ENCODE measurements at places on chromosomes 7 and 10.

DNA sequence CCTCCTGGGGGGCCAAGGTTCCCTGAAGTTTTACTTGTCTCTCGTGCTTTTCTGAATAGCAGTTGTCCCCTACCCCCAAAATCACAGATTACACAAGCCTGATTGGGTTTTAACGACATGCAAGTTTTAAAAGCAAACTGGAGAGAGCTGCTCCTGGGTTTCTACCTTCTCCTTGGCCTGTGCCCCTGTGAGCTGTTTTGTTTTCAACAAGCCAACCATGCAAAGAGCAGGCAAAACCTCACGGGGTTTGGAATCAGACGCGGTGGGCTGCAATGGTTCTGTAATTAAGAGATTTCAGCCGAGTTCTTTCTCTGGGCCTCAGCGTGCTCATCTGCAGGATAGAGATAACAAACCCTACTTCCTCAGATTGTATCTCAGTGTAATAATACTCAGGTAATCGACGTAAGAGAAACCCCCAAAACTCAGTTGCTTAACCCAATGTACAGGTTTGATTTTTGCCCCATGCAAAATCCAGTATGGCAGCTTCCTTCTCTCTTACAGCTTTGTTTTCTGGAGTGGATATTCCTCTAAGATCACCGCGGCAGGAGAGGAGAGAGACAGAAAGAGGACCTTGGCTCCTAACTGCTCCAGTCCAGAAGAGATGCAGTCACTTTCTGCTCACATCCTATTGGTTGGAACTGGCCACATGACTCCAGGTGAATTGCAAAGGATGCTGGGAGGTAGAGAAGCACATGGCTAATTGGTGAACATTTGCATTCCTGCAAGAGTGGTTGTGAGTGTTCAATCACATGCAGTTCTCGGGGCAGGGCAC lies 42.0 kb downstream of the MYL10 start:
- no peak for DNase-seq

DNA sequence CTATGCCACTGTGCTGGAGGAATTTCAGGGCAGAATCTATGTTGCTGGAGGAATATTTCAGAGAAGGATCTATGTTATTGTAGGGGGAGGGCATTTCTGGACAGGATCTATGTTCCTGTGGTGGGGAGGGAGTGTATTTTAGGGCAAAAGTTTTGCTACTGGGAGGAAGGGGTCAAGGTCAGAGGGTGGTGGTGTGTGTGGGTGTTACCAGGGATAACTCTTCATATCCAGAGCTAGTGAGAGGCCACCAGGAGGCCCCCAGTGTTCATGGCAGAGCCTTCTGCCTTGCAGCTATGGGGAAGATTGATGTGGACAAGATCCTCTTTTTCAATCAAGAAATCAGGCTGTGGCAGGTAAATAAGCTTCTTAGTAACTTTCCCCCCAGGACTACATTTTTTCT lies 2.0 kb upstream of the STRA8 start:
- no peak for DNase-seq

DNA sequence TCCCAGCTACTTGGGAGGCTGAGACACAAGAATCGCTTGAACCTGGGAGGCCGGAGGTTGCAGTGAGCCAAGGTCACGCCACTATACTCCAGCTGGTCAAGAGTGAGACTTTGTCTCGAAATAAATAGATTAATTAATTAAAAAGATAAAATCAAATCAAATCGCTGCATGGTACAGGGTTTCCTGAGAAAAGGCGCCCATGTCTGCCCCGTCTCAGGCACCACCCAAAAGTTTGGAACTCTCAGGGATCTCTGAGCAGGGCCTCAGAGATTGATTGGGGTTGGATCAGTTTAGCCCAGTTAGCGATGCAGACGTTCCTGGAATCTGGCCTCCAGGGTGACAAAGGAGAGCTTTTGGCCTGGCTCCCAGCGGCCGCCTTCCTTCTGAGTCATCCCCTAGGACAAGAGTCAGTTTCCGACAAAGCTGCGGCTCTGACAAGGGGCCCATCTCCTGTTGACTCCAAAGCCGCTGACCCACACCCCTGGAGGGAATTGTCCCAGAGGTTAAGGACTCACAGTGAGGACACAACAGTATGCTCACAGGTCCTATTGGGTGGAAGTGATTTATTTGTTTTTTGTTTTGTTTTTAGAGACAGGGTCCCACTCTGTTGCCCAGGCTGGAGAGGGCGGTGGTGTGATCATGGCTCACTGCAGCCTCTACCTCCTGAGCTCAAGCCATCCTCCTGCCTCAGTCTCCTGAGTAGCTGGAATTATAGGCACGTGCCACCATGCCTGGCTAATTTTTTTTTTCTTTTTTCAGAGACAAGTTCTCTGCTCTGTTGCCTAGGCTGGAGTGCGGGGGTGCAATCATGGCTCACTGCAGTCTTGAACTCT lies 6.8 kb downstream of the ORAI2 start:
- no peak for DNase-seq

GRCh38 chr10:13146379-13146778 lies 15.0 kb upstream of the MCM10 start:
- no peak for DNase-seq

DNA sequence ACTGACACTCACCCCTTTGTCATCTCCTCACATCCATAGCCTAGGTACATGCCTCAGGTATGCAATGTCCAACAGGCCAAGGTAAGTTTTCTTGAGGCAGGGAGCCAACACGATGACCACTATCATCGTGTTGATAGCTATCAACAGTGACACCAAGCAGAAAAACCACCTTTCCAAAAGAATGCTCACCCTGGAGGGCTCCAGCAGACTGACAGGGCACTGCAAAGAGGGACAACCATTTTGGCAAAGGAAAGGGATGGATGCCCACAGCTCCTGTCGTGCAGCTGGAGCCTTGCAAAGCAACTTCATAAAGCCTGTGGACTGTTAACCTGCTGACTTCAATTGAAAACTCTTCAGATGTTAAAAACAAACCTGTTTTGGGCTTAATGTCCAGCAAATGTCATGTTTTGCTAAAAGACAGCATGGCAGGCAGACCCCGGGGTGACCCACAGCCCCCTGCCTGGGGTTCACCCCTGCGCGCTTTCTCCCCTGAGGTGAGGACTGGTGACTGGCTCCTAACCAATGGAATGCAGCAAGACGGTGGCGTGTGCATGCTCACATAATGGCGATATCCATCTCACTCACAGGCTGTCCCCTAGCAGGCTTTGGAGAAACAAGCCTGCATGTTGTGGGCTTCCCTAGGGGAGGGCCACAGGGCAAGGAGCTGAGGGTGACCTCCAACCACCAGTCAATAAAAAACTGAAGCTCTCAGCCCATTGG lies 293.8 kb downstream of the TCERG1L start:
- no peak for DNase-seq

DNA sequence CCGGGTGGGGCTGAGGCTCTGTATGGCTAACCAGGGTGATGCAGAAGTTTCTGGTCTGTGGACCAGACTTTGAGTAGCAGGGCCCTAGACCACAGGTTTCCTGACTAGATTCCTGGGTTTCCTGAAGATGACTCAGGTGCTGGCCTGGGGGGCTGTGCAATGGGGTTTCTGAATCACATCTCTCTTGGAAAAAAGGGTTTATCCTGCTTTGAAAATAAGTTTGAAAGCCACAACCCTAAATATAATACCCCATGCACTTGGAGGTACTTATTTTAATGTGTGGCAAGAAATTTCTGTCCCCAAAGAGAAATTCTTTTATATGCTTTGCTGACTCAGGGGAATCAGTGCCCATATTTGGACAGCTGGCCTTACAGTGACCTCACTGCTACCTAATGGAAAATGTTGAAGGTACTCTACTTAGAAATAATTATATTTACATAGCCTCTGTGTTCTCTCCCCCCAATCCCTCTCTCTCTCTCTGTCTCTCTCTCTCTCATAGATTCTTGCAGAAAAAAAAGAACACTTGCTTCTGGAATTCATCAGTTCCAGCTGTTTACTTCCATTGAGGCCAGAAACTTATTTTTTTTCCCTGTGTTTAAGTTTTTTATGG lies 184.4 kb upstream of the LYZL2 start:
- no peak for DNase-seq
